ENCODE measurements at places on chromosomes 1 and 21. TPM values are rescaled to one million over a fixed set of nuclear protein-coding genes. Genes with fewer than 3 reads are reported as not detected.

SPRR2G gene
- total RNA-seq = not detected

C4BPA gene
- not detected for total RNA-seq

LRRC8C gene
- total RNA-seq = 3.8 TPM

TBX19 gene
- total RNA-seq = 3.2 TPM

AADACL3 gene
- not detected for total RNA-seq

CLIC6 gene
- 0.95 TPM for total RNA-seq

ELAVL4 gene
- 7.8 TPM for total RNA-seq

All from sigmoid colon (tissue), 7 donors.